ENCODE measurements at places on chromosomes 4 and X. TPM values are rescaled to one million over a fixed set of nuclear protein-coding genes. Genes with fewer than 3 reads are reported as not detected.

GRCh38 chr4:80189956-80190677 lies 7.2 kb upstream of the PRDM8 start:
- DNase-seq = no peak

DNA sequence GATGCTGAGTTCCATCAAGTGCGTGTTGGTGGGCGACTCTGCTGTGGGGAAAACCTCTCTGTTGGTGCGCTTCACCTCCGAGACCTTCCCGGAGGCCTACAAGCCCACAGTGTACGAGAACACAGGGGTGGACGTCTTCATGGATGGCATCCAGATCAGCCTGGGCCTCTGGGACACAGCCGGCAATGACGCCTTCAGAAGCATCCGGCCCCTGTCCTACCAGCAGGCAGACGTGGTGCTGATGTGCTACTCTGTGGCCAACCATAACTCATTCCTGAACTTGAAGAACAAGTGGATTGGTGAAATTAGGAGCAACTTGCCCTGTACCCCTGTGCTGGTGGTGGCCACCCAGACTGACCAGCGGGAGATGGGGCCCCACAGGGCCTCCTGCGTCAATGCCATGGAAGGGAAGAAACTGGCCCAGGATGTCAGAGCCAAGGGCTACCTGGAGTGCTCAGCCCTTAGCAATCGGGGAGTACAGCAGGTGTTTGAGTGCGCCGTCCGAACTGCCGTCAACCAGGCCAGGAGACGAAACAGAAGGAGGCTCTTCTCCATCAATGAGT lies 46.6 kb downstream of the RHOH start:
- DNase-seq = no peak

GRCh38 chr4:76293772-76294171 lies 12.8 kb upstream of the STBD1 start:
- DNase-seq = no peak

GABRG1 gene
- not detected for total RNA-seq

GRCh38 chr4:169619518-169619957 lies 840 bp upstream of the CLCN3 start:
- DNase-seq = peak; percentile 63

GRCh38 chrX:153857348-153857903 lies 27.1 kb upstream of the PDZD4 start:
- no peak for DNase-seq

DNA sequence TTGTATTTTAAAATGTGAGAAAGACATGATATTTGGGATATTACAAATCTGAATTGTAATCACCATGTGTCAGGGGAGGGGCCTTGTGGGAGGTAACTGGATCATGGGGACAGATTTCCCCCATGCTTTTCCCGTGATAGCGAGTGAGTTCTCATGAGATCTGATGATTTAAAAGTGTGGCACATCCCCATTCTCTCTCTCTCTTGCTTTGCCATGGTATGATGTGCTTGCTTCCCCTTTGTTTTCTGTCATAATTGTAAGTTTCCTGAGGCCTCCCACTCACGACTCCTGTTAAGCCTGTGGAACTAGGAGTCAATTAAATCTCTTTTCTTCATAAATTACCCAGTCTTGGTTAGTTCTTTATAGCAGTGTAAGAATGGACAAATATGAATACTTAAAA lies 39.0 kb downstream of the CCDC158 start:
- DNase-seq = no peak

CXorf49 gene
- not detected for total RNA-seq

- no peak for DNase-seq
These were observed 352.9 kb downstream of the RAPGEF2 start for GRCh38 chr4:159455675-159456237.

ZCCHC12 gene
- total RNA-seq = not detected

DNA sequence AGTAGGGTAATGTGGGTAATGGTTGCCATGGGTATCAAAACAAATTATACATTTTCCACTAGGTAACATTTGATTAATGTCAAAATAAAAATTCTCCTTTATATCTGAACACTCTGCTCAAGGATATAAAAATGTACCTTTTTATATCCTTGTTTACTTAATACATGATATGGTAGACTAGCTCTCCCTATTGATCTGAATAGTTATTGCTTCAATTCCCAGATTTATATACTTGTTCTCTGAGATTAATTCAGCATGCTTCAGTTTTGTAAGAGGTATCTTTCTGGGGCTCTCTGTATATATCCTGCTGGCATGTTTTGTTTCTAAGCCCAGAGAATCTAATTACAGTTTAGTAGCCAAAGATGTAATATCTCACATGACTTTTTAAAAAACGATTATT lies 169.7 kb downstream of the NPNT start:
- DNase-seq = no peak

HSFX3 gene
- not detected for total RNA-seq

GRCh38 chr4:107192601-107193000 lies 156.5 kb upstream of the DKK2 start:
- DNase-seq = no peak

- no peak for DNase-seq
These were observed 9.7 kb upstream of the PLAC8 start for GRCh38 chr4:83124111-83124780.

GRCh38 chr4:141331534-141332358 lies 111.1 kb downstream of the ZNF330 start:
- DNase-seq = no peak

ADAM29 gene
- not detected for total RNA-seq

- DNase-seq = no peak
These were observed 9.8 kb upstream of the ZNF157 start for GRCh38 chrX:47360423-47361179.

GRCh38 chr4:8746523-8747466 lies 124.8 kb downstream of the HMX1 start:
- DNase-seq = peak; percentile 15

DNA sequence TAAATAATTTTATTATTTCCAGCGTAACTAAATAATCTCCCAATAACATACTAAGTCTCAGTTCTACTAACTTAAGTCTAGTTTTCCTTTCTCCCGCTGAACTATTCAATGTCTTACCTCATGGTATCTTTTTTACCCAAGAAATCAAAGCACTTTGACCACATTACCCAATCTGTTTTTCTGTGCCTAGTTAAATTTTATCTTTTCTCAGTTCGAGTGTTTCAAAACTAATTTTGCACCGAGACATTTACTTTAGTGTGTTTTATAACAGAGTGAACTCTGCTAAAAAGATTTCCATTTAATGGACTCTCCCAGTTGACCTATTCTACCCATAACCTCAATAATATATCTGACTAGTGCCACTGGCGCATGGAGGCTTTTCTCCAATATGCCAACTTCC lies 67.6 kb upstream of the IRF2 start:
- no peak for DNase-seq

NDST3 gene
- total RNA-seq = not detected

GRCh38 chr4:186451982-186452381 lies 103.4 kb downstream of the MTNR1A start:
- DNase-seq = no peak

F11 gene
- total RNA-seq = not detected

HPGD gene
- 527 TPM for total RNA-seq

MAGEB2 gene
- not detected for total RNA-seq

GRCh38 chrX:56798339-56798711 lies 69.3 kb downstream of the NBDY start:
- DNase-seq = no peak
